ENCODE measurements at places on chromosomes 6 and 20.
A peak's percentile ranks its signal among the peaks of the same experiment; 100 is the strongest.

- no peak for DNase-seq
These were observed 33.8 kb upstream of the AKAP12 start for GRCh38 chr6:151205721-151206600.

DNA sequence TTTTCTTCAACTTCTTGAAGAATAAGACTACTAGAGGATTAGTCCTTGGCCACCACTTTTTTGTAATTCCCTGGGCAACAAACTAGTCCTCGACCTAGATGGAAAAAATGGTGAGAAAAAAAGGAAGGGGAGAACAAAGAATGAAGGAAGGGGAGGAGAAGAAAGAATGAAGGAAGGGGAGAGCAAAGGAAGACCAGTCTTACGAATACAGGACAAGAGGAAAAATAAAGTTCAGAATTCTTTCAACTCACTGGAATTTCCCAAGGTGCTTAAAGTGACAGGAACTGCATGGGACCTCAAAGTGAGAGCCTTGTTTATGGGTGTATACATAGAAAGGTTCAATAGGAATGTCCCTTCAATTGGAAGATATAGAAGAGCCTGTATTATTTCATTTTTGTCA, 509.3 kb upstream of the JARID2 start:
- no peak for DNase-seq

- DNase-seq = no peak
These were observed 20.6 kb downstream of the PPP1R16B start for GRCh38 chr20:38825901-38826625.

GRCh38 chr20:53751620-53752318, 158.1 kb upstream of the ZNF217 start:
- no peak for DNase-seq

GRCh38 chr6:3159805-3160781, 2.7 kb upstream of the TUBB2A start:
- peak; percentile 32 for DNase-seq

- peak; percentile 75 for DNase-seq
These were observed 23.2 kb downstream of the PSMB1 start for GRCh38 chr6:170529839-170530469.

DNA sequence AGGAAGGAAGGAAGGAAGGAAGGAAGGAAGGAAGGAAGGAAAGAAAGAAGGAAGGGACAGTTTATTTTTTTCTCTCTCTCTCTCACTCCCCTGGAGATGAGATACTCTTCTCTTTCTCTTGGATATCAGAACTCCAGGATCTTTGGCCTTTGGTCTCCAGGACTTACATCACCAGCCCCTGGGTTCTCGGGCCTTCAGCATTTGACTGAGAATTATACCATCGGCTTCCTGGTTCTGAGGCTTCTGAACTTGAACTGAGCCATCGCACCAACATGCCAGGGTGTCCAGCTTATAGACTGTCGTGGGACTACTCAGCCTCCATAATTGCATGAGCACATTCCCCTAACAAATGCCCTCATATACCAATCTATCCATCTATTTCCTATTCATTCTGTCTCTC, 69.4 kb upstream of the NRSN1 start:
- no peak for DNase-seq

DNA sequence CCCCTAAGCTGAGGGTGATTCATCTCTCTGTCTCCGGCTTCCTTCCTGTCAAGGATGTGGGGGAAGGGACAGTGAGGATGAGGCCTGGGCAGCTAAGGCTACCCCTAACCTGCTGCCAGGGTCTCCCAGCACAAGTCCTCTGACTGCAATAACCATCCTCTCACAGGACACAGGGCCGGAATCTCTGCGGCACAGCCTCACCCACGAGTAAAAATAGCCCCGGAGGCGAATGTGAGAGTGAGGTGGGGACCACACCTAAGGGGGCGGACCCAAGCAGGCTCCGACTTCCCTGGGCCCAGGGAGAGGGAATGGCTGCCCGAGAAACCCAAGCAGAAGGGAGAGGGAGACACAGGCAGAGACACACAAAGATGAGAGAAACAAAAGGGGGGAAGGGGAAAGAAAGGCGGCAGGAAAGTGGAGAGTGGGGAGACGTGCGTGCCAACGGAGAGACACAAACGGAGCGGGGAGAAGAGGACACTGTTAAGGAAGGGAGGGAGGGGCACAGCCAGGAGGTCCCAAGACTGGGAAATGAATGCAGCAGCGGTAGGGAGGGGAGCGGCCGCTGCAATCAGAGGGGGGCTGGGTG, 1.4 kb downstream of the CLIC1 start:
- peak; percentile 76 for DNase-seq

- peak; percentile 57 for DNase-seq
These were observed 11.8 kb downstream of the TMEM14B start for GRCh38 chr6:10759312-10759839.

GRCh38 chr20:45589725-45590124, 10.6 kb upstream of the WFDC8 start:
- no peak for DNase-seq

DNA sequence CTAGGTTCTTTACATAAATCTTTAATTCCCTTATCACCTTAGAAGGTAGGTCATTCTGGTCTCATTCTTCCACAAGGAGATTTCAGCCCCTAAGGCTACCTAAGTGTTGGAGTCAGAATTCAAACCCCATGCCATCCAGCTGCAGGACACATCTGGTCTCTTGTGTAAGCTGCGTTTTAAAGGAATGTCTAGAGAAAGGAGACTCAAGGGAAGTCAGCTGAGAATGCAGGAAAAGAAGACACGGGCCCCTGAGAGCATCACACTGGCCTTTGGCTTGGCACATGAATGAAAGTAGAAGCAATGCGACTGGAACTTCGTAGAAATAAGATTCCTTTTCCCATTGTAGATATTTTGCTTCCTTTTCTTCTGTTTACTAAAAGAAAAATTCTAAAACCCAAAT, 76.7 kb upstream of the SYNJ2 start:
- no peak for DNase-seq

DNA sequence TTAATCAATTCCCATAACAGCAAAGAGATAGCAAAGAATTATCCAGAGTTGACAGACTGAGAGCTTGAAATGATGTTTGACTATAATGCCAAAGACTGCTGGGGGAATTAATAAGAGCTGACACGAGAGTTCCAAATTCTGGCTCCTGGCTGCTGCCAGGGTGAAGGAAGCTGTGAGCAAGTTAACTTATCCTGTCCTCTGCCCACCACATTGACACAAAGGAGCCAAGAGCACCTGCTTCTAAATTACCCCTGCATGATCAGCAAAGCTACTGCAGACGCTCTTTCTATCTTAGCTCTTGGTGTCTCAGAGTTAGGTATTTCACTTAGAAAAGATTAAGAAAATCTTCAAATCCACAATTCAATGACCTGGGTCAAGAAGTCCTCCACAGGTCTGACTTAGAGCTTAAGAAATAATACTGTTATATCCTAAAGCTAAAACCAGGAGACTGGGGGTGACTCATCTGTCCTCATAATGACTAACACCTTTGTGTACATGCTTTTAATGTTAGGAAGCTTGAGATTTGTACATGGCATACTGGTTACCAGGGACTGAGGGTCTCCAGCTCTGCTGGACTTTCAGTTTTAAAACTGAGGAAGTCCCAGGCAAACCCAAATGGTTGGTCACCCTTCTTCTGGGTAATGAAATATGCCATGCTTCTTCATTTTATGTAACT, 13.2 kb upstream of the FRK start:
- no peak for DNase-seq

DNA sequence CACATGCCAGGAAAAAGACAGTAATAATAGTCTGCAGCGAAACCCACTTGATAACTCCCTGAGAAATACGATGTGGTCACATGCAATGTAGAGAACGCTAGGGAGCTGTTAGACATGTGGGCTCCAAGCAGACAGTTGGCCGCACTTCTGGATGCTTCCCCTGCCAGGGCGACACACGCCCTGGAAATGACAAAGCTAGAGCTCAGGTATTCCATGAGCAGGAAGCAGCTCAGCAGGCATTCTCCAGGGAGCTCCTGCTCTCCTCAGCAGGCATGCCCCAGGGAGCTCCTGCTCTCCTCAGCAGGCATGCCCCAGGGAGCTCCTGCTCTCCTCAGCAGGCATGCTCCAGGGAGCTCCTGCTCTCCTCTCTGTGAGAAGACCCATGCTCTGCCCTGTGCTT, 52.4 kb upstream of the NXT1 start:
- no peak for DNase-seq

DNA sequence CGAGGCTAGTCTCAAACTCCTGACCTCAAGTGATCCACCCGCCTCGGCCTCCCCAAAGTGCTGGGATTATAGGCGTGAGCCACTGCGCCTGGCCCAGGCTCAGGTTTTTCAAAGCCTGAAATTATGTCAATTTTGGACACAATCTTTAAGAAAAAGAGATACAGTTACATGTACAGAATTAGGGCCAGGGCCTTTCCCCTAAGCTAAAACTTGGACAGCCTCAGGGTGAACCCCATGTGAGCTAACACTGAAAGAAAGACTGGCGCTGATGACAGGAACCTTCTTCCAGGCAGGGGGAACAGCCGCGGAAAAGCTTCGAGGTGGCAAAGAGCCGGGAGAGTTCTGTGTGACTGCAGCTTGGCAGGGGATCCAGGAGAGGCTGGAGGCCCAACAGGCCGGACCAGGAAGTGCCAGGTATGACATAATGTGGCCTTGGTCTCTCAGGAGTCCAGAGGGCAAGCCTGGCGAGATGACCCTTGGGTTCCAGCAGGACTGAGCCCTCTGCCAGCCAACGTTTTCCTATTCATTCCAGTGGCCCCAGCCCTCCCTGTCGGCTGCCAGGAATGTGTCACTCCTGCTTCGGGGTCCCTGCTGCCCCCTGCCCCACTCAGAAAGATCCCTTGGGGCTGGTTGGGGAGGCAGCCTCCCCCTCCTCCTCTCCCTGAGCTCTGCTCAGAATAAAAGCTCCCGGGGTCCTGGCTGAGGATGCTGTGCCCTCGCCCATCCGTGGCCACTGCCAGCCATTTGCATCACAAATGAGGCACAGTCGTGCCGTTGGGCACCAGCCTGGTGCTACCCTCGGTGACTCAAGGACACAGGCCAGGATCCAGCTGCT, 37.3 kb downstream of the RBM38 start:
- DNase-seq = no peak

DNA sequence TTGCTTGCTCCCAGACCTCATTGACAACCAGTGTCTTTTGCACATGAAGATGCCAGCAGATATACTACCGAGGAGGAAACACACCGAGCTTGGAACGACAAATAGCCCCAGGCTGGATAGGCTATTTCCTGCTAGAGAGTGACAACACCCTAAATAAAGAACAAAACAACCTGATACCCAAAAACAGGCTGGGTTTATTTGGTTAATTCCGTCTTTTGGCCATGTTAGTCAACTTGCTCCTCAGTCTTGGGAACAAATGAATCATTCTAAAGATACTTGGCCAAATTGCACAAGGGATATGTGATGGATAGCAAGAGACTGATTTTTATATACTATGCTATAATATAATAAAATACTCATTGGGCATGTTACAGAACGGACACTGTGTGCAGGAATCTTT, 11.5 kb upstream of the MUC22 start:
- DNase-seq = no peak

DNA sequence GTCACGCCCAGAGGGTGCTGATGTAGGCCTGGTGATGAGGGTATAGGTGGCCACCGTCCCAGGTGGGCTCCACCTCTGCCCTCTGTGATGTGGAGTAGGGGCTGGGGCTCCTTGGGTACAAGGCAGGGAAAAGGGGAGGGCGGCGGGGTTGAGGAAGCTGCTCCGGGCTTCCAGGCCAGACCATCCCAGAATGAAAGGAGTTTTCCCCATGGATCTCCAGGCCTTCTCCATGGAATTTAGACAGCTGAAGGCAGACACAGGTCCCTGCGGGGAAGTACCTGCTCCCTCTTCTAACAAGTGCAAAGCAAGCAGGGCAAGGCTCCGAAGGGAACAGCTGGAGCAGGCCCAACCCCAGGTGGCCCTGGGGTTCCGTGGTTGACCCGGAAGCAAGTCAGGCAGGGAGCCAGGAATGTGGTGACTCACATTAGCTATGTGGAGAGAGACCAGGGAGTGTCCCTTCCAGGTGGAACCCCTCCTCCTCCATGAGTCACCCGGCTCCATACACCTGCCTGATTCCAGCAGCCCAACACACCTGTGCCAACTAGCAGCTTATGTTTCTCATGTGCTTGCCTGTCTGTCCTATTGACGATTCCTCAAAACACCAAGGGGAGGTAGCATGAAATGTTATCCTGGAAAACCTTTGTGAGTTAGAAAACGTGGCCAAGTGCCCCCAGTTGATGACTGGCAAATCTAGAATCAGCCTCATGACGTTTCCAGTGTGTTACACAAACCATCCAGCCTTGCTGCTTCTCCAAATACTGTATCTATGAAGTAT, 59.7 kb upstream of the SNX9 start:
- DNase-seq = peak; percentile 60

DNA sequence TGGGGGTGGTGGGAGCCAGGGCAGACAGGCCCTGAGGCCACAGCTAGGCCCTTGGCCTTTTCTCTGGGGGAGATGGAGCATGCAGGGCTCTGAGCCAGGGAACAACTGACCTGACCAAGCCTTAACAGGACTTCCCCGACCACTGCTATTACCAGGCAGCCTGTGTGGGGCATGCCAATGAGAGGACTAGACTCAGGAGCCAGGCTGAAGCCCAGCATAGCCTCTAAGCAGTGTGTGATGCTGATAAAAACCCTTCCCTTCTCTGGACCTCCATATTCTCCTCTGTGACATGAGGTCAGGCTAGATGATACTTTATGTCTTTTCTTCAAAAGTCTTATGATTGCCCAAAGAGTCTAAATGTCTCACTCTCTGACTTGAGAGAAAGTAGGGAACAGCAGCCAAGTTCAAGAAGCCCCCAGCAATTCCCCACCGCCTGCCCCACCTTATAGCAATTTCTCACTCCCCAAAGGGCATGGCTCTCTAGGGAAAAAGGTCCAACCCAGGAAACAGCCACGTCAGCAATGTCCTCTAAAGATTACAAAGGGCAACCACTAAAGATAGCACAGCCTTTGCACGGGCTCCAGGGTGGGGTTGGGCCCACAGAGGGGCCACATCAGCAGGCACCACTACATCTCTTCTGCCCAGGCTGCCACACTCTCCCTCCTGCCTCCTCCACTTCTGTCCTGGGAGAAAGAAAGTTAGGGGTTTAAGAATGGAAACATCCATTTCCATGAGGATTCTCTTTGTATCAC, 71.3 kb downstream of the TRERF1 start:
- no peak for DNase-seq

DNA sequence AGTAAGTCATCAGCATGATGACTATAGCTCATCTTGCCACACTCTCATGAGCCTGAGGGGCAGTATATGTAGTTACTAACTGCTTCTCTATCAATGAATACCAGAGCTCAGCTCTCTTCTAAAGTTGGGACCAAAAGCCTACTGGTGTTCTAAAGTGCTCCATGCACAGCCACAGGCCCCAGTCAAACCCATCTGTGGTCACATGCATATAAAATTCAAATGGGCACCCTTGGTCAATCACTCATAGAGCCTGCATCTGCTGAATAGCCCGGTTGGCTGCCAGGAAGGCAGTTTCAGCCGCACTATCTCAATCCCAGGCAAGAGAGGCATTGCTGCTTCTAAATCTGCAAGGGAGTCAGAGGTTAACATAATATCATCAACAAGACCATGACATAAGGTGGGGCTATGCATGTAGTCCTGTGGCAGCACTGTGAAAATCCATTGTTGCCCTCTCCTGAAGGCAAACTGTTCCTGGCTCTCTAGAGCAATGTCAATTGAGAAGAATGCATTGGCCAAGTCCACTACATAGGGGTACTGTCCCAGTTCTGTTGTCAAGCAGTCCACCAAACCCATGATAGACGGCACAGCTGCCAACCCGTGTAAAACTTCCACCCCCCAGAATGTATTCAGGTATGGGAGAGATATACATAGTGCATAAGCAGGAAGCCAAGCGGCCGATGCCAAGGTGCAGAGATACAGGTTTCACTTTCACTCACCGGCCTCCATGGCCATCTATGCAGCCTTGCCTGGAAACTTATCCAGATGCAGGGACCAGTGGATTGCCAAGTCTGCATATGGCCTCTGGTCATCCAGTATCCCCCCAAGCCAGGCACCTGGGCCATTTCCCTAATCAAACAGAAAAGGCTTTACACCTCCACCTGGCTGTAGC, 76.2 kb downstream of the ALDH8A1 start:
- DNase-seq = no peak

All from inflammatory macrophage treated with lipopolysaccharide for 1 hour (primary cell).